ENCODE measurements at places on chromosomes 6 and 20. TPM values are rescaled to one million over a fixed set of nuclear protein-coding genes. Genes with fewer than 3 reads are reported as not detected.

The LTA gene
- not detected for total RNA-seq

DNA sequence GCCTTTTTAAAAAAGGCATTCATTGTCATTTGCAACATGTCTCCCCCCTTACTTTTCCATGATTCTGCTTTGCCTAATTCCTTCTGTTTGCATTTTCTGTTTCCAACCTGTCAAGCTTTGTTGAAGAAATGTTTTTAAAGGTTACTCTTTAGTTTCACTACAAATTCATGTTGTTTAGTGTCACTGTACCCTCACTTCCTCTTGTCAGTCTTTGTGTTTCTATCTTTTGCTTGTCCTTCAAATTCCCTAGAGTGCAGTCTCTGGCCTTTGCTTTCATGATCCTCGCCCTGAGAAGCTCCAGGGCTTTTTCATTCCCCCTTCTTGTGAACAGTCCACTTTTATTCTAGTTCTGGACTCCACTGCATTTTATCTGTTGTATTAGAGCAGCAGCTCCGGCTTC, 90.6 kb downstream of the MAP3K4 start:
- DNase-seq = no peak

DNA sequence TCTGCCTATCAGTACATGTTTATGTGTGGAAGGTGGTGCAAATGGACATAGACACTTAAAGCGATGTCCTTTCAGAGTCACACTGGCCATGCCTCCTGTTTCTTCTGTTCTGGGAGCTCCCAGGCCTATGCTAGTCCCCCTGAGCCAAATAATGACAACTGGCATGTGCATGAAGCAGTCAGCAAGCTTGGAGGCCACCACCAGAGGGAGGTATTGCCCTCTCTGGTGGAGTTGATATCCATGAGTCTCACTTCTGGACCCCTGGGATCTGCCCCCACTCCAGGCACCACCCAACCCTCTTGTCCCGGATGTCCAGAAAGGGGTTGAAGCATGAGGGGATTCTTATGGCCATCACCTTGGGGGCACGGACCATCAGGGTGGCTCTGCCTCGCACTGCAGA, 172.2 kb downstream of the AIG1 start:
- DNase-seq = peak; percentile 38

GRCh38 chr6:39998126-39998525, 63.9 kb upstream of the MOCS1 start:
- no peak for DNase-seq

GRCh38 chr6:106574741-106575458, 54.4 kb downstream of the RTN4IP1 start:
- DNase-seq = peak; percentile 66

DNA sequence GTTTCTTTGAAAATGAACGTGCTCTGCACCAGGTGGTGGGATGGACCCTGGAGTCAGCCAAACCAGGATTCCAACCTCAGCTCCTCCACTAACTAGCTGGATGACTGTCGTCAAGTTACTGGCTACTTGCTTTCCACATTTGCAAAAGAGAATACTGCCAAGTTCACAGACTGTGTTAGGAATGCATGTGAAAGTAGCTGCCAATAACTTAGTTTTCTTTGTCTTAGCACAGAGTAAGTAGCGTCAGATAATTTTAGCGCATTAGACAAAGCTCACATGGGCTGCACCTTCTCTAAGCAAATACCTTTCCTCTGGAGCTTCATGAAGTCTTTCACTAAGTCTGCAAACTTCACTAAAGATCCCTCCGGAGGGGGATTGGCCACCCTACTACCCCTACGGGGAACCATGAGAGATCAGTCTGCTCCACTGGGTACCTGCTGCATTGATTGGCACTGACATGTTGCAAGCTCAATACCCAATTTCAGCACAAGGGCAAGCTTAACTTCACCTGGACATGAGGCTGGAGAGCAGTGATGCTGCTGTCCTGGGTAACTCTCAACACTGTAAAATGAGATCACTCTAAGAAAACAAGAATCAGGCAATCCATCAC, 113.9 kb downstream of the MBOAT1 start:
- DNase-seq = no peak

DNA sequence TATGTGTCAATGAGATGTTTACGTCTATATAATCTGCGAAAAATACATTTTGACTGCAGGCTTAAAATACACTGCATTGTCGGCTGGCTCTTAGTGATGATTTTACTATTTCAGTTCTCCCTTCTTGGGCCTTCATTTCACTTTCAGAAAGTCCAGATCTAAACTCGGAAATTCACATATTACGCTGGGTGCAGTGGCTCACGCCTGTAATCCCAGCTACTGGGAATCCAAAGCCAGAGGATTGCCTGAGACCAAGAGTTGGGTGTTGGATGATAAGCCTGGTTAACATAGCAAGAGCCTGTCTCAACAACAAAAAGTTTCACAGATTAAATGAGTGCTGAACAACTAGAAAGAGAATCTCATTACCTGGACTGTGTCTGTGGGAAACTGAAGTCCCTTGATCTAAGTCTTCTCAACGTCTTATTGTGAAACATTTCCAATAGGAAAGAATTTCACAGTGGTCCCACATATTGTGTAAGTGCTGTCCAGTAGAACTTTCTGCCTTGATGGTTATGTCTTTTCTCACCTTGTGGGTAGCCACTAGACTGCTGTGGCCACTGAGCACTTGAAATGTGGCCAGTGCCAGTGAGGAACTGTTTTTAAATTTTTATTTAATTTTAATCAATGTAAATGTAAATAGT, 1.9 kb downstream of the GINM1 start:
- no peak for DNase-seq

GRCh38 chr6:21241231-21242130, 352.1 kb upstream of the SOX4 start:
- DNase-seq = no peak

- DNase-seq = no peak
Observed at GRCh38 chr6:170295510-170296422, 4.9 kb upstream of the DLL1 start.

The SRMS gene
- total RNA-seq = not detected

- no peak for DNase-seq
Observed at GRCh38 chr6:135189344-135189743, 8.2 kb downstream of the MYB start.

DNA sequence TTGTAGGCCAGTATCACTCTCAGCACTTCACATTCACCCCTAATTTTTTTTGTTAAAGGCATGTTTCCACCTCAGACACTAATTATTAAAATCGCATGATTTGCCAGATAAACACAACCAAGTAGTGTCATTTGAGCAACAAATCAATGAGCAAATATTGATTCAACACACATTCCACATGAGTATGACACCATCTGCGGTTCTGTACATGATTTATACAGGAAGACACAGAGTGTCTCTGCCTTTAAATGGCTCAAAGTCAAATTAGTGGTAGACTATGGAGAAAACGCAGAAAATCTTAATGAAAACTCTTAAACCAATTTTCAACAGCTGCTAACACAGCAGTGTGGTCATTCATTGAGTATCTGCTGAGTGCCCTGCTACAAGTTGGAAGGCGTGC, 300.2 kb downstream of the SOX4 start:
- DNase-seq = no peak

DNA sequence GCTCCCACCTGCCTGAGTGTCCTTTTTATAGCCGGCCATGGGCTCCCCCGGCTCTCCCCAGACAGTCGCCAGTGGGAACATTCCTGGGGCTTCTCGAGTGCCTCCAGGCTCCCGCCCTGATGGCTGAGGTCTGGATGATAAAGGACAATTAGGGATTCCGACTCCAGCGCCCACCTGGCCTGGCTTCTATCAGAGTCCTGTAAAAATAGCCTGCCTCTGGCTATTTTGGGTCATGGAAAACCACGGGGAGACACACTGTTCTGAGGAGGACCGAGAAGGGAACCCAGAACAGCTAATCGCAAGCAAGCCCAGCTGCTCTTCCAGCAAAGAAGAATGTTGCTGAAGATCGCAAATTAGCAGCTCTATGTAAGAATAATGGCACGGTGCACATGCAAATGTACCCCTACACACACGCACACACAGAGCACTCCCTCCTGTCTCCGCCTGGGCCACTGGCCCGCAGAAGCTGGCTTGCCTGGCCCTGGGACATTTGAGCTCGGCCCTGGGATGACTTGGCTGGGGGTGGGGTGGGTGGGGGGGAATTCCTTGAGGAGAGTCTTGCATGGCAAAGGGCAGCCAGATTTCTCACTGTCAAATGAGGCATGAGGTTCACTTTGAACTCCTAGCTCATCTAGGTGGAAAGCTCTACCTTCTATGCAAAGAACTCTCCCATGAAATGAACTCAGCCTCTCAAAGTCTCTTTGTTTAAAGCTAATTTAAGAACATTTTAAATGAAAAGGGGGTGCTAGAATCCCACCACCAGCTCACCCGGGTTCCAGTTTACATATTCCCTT, 55.3 kb downstream of the CTCFL start:
- no peak for DNase-seq

The FAXC gene
- total RNA-seq = 0.32 TPM

- peak; percentile 19 for DNase-seq
Observed at GRCh38 chr20:11261533-11262000, 587.8 kb upstream of the JAG1 start.

The ANKRD6 gene
- total RNA-seq = 1.3 TPM

The PLCB1 gene
- total RNA-seq = 19.0 TPM

The CYP39A1 gene
- 2.6 TPM for total RNA-seq

The RIPOR3 gene
- total RNA-seq = 29.3 TPM

The GSTA2 gene
- total RNA-seq = not detected

The FAM217A gene
- not detected for total RNA-seq
